ENCODE measurements at places on chromosomes 16 and 17.
A peak's percentile ranks its signal among the peaks of the same experiment; 100 is the strongest.

- no peak for DNase-seq
Measured at GRCh38 chr16:25063102-25063501, 47.9 kb upstream of the ARHGAP17 start.

DNA sequence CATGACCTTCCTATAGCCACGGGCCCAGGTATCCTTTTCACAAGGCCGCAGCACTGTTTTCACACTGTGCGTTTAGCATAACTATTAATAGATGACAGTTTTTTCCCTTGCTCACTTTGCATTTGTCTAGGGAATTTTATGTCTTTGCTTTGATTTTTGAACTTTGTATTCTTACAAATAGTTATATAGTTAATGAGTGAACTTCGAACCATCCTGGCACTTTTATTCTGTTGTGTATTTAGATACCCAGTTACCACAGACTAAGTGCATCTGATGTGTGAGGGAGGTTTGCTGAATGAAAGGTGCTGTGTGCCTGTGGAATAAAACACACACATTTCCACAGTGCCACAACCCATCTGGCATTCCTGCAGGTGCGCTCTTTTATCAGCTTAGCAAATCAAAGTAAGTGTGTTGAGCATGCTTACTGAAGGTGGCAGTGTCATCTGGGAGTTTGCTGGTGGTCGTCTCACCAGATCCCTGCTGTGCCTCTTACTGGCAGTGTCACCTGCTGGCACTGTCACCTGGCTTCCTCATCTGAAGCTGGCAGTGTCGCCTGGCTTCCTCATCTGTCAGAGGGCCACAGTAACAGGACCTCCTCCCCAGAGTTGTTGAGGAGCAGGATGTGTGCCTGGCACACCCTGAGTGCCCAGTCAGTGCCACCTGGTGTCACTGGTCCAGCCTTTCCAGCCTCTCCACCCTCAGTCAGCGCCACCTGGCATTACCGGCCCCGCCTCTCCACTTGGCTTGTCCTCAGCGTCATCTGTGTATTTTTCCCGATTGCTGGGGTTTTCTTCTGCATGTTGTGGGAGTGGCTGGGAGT, 37.6 kb downstream of the USP10 start:
- DNase-seq, result no peak

GRCh38 chr16:11114366-11115164, 141.4 kb downstream of the SOCS1 start:
- no peak for DNase-seq

- DNase-seq, result no peak
Measured at GRCh38 chr17:63540590-63540989, 9.7 kb upstream of the DCAF7 start.

DNA sequence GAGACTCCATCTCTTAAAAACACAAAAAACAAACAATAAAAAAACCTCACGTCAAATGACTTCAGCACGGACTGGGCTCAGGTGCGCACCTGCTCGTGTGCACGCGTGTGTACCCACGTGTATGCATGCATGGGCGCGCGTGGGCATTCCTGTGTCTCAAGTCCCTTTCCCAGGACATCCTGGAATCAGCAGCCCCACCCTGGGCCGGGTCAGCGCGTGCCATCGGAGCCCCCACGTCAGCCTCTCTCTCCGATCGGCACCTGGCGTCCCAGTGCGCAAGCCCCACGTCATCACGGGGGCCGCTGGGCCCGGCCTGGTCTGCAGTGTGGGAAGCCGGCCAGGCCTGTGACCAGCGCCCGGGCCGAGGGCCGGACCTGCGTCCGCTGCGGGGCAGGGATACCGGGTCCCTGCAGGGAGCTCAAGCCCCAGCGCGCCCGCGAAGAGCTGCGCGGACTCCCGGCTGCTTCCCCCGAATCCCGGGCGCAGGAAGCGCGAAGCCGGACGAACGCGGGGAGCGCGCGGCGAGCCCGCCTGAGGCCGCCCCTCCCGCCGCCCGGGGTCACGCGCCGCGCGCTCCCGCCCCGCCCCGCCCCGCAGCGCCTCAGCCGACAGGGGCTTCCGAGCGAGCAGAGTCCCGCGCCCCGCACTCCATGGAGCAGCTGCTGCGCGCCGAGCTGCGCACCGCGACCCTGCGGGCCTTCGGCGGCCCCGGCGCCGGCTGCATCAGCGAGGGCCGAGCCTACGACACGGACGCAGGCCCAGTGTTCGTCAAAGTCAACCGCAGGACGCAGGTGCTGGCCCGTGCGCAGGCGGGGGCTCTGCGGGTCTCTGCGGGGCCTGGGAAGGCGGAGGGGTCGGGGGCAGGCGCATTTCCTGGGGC, at the start of gene FN3K:
Gene FN3K (plus strand): TSS at position 629 of the 880 bp plus-strand sequence. CDS start 22 bp downstream, at position 651.
- no peak for DNase-seq

GRCh38 chr16:89696670-89697128, 4.8 kb downstream of the SPATA2L start:
- DNase-seq, result no peak

DNA sequence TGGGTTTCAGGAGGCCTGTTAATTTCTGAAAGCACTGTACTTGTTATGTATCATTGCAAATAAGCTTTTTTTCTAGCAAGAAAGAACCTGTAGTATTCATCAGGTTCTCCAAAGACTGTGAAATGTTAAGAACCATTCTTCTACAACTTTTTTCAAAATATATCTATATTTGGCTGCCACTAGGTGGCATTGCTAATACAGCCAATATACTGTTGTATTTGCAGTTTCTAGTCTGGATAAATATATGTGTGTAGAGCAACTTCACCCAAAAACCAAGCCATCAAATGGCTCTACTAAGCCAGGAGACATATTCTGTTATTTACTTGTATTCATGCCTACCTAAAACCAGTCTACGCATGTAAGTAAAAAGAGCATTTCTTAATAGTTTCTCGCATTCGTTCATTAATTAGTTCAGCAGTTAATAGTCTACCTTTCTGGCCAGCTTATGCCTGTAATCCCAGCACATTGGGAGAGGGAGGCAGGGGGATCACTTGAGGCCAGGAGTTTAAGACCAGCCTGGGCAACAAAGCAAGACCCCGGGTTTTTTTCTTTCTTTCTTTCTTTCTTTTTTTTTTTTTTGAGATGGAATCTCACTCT, 39.5 kb downstream of the VMP1 start:
- DNase-seq, result no peak

- no peak for DNase-seq
Measured at GRCh38 chr17:29612404-29613280, 10.1 kb downstream of the CORO6 start.

DNA sequence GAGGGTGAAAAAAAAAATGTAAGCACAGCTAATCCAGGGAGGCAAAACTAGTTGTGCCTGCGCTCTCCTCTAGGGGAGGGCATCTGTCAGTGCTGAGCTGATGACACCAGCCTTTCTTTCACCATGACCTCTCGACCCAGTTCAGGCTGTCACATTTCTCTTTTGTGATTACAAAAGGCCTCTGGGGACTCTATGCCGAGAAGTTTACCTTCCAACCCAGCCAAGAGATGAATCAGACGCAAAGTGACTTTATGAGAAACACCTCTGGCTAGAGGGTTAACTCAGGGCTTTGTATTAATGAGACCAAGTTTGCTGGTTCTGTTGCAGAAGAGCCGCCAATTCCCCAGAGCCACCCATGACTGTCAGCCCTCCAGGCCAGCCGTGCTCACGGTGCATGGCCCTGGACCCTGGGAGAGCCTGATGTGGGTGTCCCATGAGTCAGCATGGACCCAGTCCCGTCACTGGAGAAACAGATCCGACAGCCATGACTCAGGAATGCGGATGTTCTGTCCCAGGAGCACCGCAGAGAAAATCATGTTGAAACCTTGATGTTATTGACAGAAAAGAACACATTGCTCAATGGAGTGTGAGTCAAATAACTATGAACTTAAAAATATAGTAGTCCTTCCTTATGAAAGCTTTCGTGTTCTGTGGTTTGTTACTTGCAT, 437.2 kb downstream of the HS3ST3B1 start:
- DNase-seq, result no peak

GRCh38 chr16:83813823-83814658, 6.3 kb downstream of the HSBP1 start:
- peak; percentile 32 for DNase-seq

DNA sequence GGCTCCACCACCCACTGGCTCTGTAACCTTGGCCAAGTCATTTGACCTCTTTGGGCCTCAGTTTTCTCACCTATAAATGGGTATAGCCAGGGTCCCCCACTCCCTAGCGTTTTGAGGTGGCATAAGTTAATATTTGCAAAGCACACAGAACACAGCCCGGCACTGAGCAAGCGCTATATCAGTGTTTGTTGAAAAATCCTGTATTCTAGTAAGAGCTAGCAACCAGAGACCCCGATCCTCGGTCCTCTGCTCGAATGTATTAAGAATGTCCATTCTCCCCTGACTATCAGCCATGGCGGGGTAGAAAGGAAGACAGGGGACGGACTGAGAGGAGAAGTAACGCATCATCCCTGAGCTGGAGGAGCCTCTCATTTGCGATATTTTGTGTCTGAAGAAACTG, 131.2 kb downstream of the IRF8 start:
- no peak for DNase-seq

- DNase-seq, result no peak
Measured at GRCh38 chr17:82602986-82603710, 45.1 kb downstream of the WDR45B start.
